Naive thymus-derived CD8-positive, alpha-beta T cell (primary cell): ENCODE measurements at places on chromosomes 16 and 17. TPM values are rescaled to one million over a fixed set of nuclear protein-coding genes. Genes with fewer than 3 reads are reported as not detected.

DNA sequence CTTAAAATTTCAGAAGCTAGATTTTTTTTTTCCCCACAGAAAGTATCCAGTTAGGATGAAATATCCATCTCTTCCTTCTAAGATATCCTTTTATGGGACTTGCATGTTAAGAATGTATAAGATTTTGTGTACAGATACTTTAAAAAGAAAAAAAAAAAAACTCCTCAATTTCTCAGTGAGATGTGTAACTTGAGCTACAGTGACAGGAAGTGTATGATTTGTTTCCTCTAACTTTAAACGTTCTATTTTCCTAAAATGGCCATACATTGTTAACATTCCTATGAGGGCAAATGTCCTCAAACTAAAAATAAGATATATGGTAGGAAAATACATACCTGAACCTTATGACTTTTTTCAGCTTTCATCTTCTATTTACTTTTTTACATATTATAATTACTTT, 8.9 kb downstream of the FBXO47 start:
- peaks cover 36% of the 10 kb centered on the region for H3K4me1 ChIP-seq
- H3K4me3 ChIP-seq: peak overlapping the region; percentile 34
- H3K27me3 ChIP-seq: no peaks in the 10 kb centered on the region
- no peak for DNase-seq
- peak overlapping the region; percentile 17 for H3K27ac ChIP-seq

The GOSR2 gene
- 52.0 TPM for polyA plus RNA-seq

DNA sequence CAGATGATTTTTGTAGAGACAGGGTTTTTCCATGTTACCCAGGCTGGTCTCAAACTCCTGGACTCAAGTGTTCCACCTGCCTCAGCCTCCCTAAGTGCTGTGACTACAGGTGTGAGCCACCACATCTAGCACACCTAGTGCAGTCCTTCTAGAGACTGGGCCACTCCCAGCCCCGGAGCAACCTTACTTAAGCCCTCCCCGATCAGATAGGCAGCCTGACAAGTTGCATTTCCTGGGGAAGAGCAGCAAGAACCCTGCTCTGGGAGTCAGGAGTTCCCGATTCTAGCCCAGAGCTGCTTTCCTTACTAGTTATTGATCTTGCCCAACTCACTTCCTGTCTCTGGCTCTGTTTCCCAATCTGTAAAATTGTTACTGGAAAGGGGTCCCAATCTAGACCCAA, 7.0 kb upstream of the NAGLU start:
- H3K27me3 ChIP-seq: no peaks in the 10 kb centered on the region
- peak overlapping the region; percentile 54 for H3K4me3 ChIP-seq
- H3K4me1 ChIP-seq: peaks cover 58% of the 10 kb centered on the region

DNA sequence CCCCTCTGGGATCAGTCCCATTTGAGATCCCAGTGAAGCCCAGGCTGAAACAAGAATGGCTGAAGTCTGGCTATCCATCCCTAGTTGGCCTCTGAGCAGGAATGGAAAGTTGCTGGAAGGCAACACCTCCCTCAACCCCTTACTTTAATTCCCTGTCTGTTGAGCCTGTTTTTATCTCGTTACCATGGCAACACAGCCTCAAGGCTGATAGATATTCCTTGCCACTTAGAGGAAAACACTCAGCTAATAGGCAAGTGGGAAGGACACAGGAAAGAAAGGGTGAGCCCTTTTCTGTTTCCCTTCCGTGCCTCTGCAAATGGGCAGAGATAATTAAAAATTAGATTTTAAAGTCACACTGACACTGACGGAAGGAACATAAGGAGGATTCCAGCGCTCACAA, 75.5 kb upstream of the CLEC3A start:
- no peak for DNase-seq
- H3K4me3 ChIP-seq: no peak overlapping the region
- no peaks in the 10 kb centered on the region for H3K4me1 ChIP-seq
- H3K27me3 ChIP-seq: peaks cover 8% of the 10 kb centered on the region
- H3K27ac ChIP-seq: no peak overlapping the region

The KIF19 gene
- polyA plus RNA-seq: not detected

DNA sequence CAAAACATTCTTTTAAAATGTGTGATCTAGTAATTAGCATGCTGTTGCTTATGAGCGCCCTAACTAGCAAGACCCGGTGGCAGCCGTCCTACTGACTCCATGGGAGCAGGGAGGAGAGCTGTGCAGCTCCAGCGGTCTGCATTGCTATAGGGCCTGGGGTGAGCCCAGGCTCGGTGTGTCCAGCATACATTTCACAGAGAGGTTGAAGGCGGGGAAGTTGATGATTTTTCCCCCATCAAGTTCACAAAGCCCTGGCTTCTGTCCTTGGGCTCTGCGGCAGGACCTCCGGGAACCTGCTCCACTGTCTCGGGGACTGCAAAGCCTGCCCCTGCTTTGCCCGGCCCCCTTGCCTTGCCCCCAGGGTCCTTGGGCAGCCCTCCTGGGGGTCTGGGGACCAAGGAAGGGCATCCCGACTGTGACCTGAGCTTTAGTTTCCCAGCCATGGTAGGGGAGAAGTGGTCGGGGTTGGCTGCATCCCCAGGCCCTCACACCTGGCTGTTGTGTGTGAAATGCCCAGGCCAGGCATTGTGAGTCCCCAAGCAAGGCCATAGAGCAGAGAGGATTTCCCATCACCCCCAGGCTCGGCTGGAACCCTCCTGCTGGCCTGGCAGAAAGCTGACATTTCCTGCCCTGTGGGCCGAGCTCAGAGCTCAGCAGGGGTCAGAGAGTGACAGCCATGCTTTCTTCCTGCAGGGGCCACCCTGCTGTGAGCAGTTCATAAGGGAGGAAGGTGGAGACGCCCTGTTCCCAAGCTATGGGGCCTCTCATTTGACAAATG, 24.8 kb downstream of the KCNJ12 start:
- no peaks in the 10 kb centered on the region for H3K36me3 ChIP-seq
- H3K27ac ChIP-seq: peak overlapping the region; percentile 8
- no peaks in the 10 kb centered on the region for H3K27me3 ChIP-seq

GRCh38 chr16:88208112-88208511, 174.6 kb upstream of the ZNF469 start:
- H3K27me3 ChIP-seq: peaks cover 10% of the 10 kb centered on the region
- H3K36me3 ChIP-seq: peaks cover 5% of the 10 kb centered on the region
- DNase-seq: no peak
- no peaks in the 10 kb centered on the region for H3K4me1 ChIP-seq

DNA sequence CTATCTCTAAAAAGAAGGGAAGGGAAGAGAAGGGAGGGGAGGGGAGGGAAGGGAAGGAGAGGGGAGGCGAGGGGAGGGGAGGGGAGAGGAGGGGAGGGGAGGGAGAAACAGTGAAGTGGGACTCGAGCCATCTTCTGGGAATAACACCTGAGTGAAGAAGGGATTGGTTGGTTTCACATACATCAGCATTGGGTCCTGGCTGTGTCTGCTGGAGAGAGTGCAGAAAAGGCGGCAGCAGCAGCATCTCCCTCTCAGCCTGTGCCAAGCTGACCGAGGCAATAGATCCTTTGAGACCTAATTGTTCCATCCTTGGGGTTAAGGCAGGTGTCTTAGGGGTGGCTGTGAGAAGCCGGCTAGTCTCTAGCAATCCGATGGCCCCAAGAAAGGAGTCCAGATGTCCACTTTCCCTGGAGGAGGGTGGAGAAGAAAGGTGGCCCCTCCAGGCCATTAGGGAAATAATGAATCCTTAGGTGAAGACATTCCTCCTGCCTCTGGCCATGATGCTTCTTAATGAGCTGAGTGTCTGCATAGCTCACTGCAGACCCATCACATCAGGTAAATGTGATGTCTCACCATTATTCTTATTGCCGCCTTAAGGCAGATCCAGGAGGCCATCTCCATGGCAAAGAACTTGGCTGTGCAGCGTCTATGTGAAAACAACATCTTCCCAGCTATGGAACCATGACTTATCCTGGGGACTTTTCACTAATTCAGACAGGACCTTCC, 71.6 kb downstream of the WIPI1 start:
- peaks cover 15% of the 10 kb centered on the region for H3K4me1 ChIP-seq
- no peak overlapping the region for H3K27ac ChIP-seq
- no peak overlapping the region for H3K4me3 ChIP-seq
- no peak for DNase-seq
- no peaks in the 10 kb centered on the region for H3K36me3 ChIP-seq

GRCh38 chr16:53207810-53208752, 153.3 kb downstream of the CHD9 start:
- H3K27ac ChIP-seq: peak overlapping the region; percentile 51
- peak overlapping the region; percentile 39 for H3K4me3 ChIP-seq
- no peak for DNase-seq
- H3K27me3 ChIP-seq: no peaks in the 10 kb centered on the region
- H3K4me1 ChIP-seq: peaks cover 19% of the 10 kb centered on the region
- H3K36me3 ChIP-seq: peaks cover 5% of the 10 kb centered on the region

DNA sequence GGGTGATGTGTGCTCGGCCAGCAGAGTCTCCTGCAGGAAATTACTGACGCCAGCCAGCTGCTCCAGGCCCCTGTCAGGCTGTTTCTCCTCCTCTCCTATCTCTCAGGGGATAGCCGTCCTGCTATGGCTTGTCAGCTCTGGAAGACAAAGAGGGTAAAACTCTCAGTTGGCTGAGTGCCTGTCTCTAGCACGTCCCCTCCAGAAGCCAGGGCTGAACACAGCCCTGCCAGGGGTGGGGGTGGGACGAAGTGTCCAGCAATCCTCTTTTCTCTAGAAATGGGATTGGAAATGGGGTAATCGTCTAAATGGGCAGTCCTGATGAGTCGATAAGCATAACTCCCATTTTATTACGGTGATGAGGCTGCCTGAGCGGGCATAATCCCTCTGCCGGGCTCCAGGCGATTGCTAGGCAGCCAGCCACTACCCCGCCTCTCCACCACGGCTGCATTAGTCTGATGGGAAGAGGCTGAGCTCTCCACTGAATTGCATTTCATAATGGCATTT, 89.1 kb upstream of the GNAO1 start:
- H3K27ac ChIP-seq: no peak overlapping the region
- H3K27me3 ChIP-seq: peaks cover 19% of the 10 kb centered on the region
- no peaks in the 10 kb centered on the region for H3K36me3 ChIP-seq

- peaks cover 41% of the 10 kb centered on the region for H3K4me1 ChIP-seq
- H3K27me3 ChIP-seq: peaks cover 34% of the 10 kb centered on the region
- peak overlapping the region; percentile 89 for H3K4me3 ChIP-seq
- H3K36me3 ChIP-seq: no peaks in the 10 kb centered on the region
These were observed 1.9 kb downstream of the CIITA start for GRCh38 chr16:10878644-10879501.

- peaks cover 11% of the 10 kb centered on the region for H3K4me1 ChIP-seq
- no peak overlapping the region for H3K4me3 ChIP-seq
- H3K27ac ChIP-seq: no peak overlapping the region
- peaks cover 1% of the 10 kb centered on the region for H3K36me3 ChIP-seq
These were observed 3.5 kb upstream of the RNF43 start for GRCh38 chr17:58420827-58421226.

DNA sequence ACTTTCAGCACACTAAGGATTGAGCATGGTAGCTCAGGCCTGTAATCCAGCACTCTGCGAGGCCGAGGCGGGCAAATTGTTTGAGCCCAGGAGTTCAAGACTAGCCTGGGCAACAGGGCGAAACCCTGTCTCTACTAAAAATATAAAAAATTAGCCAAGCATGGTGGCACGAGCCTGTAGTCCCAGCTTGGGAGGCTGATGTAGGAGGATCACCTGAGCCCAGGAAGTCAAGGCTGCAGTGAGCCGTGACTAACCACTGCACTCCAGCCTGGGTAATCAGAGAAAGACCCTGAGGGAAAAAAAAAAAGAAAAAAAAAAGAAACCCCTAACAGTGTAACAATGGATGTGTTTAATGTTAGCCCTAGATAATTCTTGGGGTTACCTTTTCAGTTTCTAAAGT, 24.0 kb downstream of the PARN start:
- H3K4me3 ChIP-seq: no peak overlapping the region
- DNase-seq: no peak
- H3K27me3 ChIP-seq: no peaks in the 10 kb centered on the region
- peaks cover 35% of the 10 kb centered on the region for H3K36me3 ChIP-seq
- peaks cover 5% of the 10 kb centered on the region for H3K4me1 ChIP-seq
- no peak overlapping the region for H3K27ac ChIP-seq

DNA sequence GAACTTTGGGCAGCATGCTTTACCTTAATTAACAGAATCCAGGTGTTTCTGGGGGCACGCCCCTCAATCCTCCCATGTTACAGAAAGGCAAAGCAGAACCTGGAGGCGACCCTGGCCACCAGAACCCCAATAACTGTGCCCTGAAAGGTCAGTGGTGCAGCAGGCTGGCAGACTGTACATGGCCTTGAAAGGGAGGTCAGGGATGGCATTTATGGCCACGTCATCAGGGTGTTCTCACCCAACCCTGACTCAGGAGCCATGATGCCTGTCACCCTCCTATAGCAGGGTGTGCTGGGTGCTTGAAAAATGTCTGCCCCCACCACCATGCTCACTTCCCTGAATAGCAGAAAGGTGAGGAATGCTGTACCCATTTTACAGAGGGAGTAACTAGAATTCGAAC, 177.7 kb downstream of the TMEM132E start:
- H3K4me3 ChIP-seq: no peak overlapping the region
- no peaks in the 10 kb centered on the region for H3K4me1 ChIP-seq
- no peak for DNase-seq
- no peaks in the 10 kb centered on the region for H3K36me3 ChIP-seq
- H3K27me3 ChIP-seq: peaks cover 26% of the 10 kb centered on the region
- no peak overlapping the region for H3K27ac ChIP-seq

- peaks cover 42% of the 10 kb centered on the region for H3K27me3 ChIP-seq
- no peaks in the 10 kb centered on the region for H3K4me1 ChIP-seq
- DNase-seq: no peak
These were observed 6.2 kb upstream of the CD300LG start for GRCh38 chr17:43840814-43841213.
